ENCODE measurements at places on chromosomes 2 and 18. TPM values are rescaled to one million over a fixed set of nuclear protein-coding genes. Genes with fewer than 3 reads are reported as not detected.

DNA sequence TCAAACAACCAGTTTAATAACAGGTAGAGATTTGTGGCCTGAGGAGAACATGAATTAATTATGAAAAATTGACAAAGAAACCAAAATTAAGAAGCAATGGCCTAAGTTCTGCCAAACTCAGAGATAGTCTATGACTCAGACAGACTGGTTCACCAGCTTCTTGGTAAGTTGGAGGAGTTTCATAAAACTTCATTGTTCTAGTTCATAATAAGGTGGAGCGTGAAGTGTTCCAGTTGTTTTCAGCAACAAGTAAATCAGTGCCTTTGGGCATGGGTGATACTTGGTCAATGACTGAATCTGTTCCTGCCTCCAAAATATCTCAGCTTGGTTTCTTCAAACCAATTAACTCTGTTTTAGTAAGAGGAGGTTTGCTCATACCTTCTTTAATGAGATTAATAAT is 40.0 kb downstream of the SLC40A1 start:
- no peaks in the 10 kb centered on the region for H3K36me3 ChIP-seq
- no peak overlapping the region for H3K27ac ChIP-seq
- no peak for DNase-seq
- no peak overlapping the region for H3K4me3 ChIP-seq
- no peaks in the 10 kb centered on the region for H3K4me1 ChIP-seq

- H3K4me1 ChIP-seq: no peaks in the 10 kb centered on the region
- no peaks in the 10 kb centered on the region for H3K36me3 ChIP-seq
- no peak for DNase-seq
- no peak overlapping the region for H3K27ac ChIP-seq
- no peak overlapping the region for H3K4me3 ChIP-seq
Observed at GRCh38 chr2:177119099-177119498, 93.5 kb upstream of the HNRNPA3 start.

- H3K27me3 ChIP-seq: no peaks in the 10 kb centered on the region
- H3K4me1 ChIP-seq: no peaks in the 10 kb centered on the region
- H3K4me3 ChIP-seq: no peak overlapping the region
- no peaks in the 10 kb centered on the region for H3K36me3 ChIP-seq
- no peak for DNase-seq
- H3K27ac ChIP-seq: no peak overlapping the region
Observed at GRCh38 chr18:60891936-60892335, 441.3 kb upstream of the CDH20 start.

- H3K27ac ChIP-seq: no peak overlapping the region
- no peaks in the 10 kb centered on the region for H3K36me3 ChIP-seq
- DNase-seq: peak; percentile 91
- peaks cover 15% of the 10 kb centered on the region for H3K4me1 ChIP-seq
- H3K27me3 ChIP-seq: no peaks in the 10 kb centered on the region
Observed at GRCh38 chr18:58639751-58640427, 11.0 kb upstream of the ALPK2 start.

- peaks cover 5% of the 10 kb centered on the region for H3K36me3 ChIP-seq
- DNase-seq: no peak
- H3K27ac ChIP-seq: no peak overlapping the region
- no peak overlapping the region for H3K4me3 ChIP-seq
- no peaks in the 10 kb centered on the region for H3K4me1 ChIP-seq
Observed at GRCh38 chr18:78787751-78788150, 191.9 kb upstream of the SALL3 start.

GRCh38 chr2:197893403-197894177 is 89.2 kb downstream of the PLCL1 start:
- no peaks in the 10 kb centered on the region for H3K27me3 ChIP-seq
- H3K4me1 ChIP-seq: peaks cover 8% of the 10 kb centered on the region
- no peak overlapping the region for H3K27ac ChIP-seq
- no peak for DNase-seq

The ALPP gene
- not detected for total RNA-seq

The LRRC30 gene
- total RNA-seq: not detected

The PRKCE gene
- total RNA-seq: 10.8 TPM

The VWA3B gene
- total RNA-seq: not detected

All from HFFc6 (cell line).